A549 treated with DMSO at 1 μM for 4 hours (cell line): ENCODE measurements at places on chromosomes 2 and 18. TPM values are rescaled to one million over a fixed set of nuclear protein-coding genes. Genes with fewer than 3 reads are reported as not detected.

The SIX3 gene
- 0.17 to 0.45 TPM (median 0.34 TPM) in 5 replicates for total RNA-seq

The UGT1A9 gene
- 3.7 to 6.5 TPM (median 4.9 TPM) in 5 replicates for total RNA-seq

The TOGARAM2 gene
- 0.12 to 0.33 TPM (median 0.15 TPM) in 5 replicates for total RNA-seq

The RELCH gene
- 12.8 to 14.7 TPM (median 14.1 TPM) in 5 replicates for total RNA-seq

The KCNS3 gene
- total RNA-seq, result 1.1 to 1.4 TPM (median 1.2 TPM) in 5 replicates

The RNF125 gene
- total RNA-seq, result 0.24 to 0.53 TPM (median 0.35 TPM) in 5 replicates

The PLCL1 gene
- total RNA-seq, result 0.07 TPM in 1 of 5 replicates, not detected in the others

The RAPH1 gene
- total RNA-seq, result 5.7 to 7.6 TPM (median 7.3 TPM) in 5 replicates

The DNAJC27 gene
- 1.8 to 2.8 TPM (median 2.4 TPM) in 5 replicates for total RNA-seq
